ENCODE measurements at places on chromosomes 3 and 15.

DNA sequence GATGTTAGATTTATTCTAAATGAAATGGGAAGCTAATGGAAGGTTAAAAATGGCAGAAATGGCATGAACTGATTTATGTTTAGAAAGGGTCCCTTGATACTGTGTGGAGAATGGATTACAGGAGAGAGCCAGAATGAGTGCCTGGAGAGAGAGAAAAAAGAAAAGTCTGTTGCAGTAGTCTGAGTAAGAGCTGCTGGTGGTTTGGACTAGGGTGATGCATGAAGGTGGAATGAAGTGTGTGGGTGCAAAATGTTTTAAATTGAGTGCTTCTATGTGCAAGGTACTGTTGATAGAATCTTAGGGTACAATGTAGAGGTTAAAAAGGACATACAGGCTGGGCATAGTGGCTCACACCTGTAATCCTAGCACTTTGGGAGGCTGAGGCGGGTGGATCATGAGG is 11.4 kb upstream of the MGA start:
- DNase-seq = no peak

GRCh38 chr3:122716667-122717066 is 36.0 kb downstream of the PARP14 start:
- DNase-seq = no peak

DNA sequence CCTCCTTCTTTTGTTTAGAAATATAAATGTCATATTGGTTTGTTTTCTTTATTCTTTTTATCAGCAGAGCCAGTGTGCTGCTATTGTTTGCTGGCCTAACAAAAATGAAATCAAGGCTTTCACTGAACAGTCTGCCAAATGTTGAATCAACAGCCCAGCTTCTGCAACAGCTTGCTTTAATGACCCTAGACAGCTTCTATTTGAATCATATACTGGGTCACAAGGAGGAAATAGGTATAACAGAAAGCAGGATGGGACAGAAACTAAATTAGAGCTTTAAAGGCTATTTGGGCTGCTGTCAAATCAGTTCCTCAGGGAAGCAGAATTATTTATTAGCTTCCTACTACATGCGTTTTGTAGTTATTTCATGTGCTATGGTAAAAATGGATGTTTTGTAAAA is 12.1 kb upstream of the DNAJC13 start:
- no peak for DNase-seq

DNA sequence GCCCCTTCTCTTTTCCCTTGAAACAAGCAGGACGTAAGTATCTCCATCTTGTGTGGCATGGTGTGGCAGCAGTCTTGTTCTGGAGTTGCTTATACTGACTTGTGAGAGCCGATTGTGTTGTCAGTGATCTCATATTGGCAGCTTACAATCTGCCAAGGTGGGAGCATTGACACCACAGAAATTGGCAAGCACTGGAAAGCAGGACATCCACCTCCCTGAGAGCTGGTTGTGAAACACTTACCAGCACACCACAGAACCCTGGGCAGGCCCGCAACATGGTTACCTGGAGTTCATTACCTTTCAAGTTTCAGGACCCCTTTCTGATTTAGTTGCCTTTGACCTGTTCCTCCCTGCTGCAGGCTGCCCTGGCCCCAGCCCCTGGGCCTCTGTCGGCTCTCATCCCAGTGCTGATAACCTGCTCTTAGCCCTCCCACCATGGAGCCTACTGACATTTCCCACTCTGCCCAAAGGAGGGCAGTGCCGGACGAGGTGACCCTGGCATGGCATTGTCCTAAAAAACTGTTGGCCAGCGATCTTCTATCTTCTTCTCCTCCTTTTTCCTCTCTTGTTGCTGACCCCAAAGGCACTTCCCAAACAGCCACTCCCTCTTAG is 10.6 kb upstream of the ATP2B2 start:
- no peak for DNase-seq

- peak; percentile 60 for DNase-seq
Measured at GRCh38 chr15:98668566-98669308, 20.4 kb downstream of the IGF1R start.

- DNase-seq = no peak
Measured at GRCh38 chr3:18401300-18401961, 23.7 kb downstream of the SATB1 start.

GRCh38 chr15:97547381-97547780 is 413.1 kb upstream of the ARRDC4 start:
- no peak for DNase-seq

DNA sequence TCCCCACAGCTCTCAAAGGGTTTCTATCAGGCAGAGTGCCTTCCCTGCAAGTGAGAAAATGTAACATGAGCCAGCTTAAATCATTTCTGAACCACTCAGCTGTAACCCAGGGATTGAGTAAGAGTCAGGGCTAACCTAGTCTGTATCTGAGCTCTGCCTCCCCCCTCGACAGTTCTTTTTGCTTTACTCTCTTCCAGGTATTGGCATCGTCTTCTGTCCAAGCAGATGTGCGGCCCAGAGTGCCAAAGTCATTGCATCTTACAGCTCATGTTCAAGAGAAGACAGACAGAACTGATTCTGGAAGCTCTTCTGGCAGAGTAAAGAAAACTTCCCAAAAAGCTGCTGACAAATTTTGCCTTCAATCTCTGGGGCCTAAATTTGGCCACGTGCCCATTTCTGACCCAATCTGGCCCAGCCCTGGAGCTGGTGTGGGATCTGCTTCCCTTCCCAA is 74.8 kb downstream of the ABHD5 start:
- DNase-seq = no peak

GRCh38 chr3:187267306-187267705 is 24.2 kb downstream of the MASP1 start:
- DNase-seq = no peak

DNA sequence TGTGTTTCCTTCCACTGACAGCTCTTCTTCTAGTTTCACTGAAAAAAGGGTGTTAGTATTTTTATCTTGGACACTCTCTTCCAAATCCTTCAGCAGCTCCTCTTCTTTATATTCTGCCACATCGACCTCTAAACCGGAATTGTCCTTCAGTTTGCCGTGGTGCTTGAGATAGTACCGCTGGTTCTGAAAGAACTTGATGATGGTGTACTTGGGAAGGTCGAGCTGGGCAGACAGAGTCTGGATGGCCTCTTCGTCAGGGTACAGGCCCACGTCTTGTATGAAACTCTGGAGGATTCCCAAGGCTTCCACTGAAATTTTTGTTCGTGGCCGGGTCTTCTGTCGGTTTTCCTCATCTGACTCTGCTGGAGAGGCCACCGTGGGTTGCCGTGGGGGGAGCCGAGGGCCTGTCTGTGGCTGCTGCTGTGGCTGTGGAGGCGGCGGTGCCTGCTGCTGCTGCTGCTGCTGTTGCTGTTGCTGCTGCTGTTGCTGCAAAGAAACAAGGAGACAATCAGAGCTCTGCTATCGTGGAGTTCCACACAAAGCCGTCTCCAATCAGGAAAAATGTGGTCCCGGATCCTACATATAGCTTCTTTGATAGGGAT is 75.8 kb downstream of the SATB1 start:
- no peak for DNase-seq

DNA sequence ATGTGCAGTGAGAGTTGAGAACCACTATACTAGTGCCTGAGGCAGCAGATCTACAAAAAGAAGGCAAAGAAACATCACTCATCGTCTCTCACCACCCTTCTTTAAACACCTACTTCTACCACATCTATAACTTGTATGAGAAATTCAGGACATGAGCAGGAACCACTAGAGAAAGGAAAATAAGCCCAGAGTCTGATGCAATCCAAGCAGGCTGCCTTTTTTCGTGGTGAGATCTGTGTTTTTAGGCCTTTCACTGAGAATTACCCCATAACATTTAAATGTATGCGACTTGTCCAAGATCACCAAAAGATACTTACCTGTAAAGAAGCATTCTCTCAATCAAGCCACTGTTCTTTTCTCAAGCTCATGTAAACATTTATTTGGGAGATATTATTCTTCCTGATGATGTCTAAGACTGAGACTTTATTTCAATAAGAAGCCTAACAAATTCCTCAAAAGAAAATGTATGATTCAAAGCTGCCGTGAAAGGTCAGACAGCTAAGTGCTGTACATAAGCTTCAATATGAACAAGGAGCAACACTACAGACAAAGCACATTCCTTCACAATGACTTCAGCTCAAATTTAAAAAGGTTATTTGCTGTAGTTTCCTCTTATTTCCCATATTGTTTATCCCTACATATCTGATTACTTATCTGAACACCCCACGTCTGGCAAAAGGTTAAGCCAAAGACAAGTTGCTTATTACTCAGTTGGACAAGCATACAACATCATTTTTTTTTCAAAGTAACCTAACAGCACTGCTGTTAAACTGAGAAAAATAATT is 16.5 kb downstream of the SPICE1 start:
- DNase-seq = no peak

- DNase-seq = no peak
Measured at GRCh38 chr15:82739086-82739485, 29.4 kb upstream of the AP3B2 start.

GRCh38 chr15:99566157-99566897 is 543 bp downstream of the MEF2A start:
- no peak for DNase-seq

GRCh38 chr3:145780301-145780700 is 380.7 kb downstream of the PLOD2 start:
- no peak for DNase-seq

- peak; percentile 35 for DNase-seq
Measured at GRCh38 chr3:4493941-4494894, 1.1 kb downstream of the ITPR1 start.

DNA sequence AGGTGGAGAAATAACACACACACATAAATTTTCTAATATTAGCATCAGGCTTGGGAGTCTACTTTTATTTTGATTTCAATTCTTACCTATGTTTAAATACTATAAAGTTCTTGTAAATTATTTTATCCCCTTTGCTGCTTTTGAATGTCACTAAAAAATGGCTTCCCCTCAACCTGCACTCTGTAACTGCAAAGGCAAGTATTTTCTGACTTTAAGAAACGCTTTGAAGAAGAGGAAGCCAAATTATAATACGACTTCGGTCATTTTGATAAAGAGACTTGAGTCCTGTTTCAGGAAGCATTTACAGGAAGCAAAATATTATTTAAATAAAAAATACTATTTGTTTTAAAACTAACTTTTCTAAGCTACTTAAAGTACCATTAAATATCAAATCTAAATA is 627.7 kb upstream of the AGTR1 start:
- no peak for DNase-seq

DNA sequence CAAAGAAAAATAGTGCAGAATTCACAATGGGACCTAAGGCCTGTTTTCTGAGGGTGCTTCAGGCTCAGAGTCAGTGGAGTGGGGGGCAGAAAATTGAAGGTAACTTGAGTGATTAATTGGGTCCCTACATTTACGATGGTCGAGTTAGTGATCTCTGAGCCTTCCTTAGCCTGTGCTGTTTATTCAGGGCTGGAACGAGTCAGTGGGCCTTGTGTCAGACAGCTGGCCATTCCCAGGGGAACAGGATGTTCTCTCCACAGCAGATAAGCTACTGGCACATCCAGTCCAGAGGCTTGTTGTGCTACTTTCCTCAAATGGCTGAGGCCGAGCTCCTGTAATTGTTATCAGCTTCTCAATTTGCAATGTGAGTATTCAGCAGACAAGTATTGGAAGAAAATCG is 29.2 kb upstream of the CNTN3 start:
- DNase-seq = peak; percentile 16

DNA sequence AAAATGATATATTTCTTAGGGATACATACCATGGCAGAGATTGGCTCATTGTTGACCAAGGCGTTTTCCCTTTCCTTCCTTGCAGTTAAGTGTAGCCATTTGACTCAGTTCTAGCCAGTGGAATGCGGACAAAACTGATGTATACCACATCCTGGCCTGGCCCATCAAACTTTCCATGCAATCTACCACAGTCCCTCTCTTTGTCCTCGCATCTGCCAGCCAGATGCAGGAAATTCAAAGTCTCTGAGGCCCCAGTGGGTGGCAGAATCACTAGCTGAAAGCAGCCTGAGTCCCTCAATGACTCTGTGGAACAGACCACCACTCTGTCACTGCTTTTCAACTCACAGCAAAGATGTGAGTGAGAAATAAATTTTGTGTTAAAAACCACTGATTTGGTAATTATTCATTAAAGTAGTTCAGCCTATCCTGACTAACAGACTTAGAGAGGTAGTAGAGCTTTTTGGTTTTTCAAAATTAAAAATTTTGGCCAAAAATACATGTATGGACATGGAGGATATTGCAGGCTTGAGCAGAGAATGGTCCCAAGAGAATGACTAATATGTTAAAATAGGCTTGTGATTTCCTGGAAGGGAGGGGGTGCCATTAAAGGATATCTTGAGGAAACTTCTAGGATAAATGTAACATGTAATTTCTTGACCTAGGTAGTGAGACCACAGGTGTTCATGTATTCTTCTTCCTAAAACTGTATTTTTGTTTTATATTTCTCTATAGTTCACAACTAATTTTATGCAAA is 10.9 kb downstream of the LRRFIP2 start:
- DNase-seq = no peak

DNA sequence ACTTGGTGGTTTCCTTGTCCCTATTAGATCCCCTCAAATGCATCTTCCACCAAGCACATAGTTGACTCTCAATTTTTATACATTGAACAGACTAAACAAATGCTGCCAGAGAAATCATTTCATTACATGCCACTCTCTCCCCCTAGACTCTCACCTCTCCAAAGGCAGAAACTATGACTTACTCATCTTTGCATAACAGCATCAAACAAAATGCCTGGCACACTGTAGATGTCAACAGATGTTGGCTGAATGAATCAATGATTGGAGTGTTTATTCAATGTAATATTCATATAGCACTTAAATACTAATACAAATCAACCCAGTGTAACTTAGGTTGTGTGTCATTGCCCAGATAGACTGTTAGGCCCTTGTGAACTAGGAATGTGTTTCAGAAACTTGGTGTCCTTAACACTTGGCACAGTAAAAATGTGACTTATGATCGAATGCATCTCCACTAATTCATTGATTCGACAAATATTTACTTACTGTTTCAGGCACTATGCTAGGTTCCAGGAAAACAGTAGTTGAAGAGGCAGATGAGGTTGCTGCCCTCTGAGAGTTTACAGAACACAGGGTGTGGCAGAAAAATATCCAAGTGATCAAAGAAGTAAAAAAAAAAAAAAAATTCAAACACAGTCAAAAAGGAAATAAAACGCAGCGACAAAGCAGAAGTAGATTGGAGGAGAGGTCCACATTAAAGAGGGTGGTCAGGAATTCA is 188.5 kb upstream of the LRRN1 start:
- no peak for DNase-seq

DNA sequence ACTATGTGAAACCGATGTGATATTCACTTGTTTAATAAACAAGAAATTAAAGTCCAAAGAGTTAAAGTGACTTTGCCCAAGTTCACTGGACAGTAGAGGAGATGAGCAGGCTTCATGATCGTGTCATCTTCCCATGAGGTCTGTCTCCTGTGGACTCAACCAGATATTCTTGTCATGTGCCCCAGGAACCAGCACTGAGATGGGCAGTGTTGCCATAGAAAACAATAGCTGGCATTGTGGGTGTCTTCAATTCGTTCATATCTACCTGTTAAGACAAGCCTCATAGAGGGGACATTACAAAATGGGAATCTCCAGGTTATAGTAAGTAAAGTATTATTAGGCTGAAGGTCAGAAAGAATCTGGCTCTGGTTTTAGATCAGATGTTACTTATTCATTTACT is 184.8 kb upstream of the BCL6 start:
- no peak for DNase-seq

All from kidney (tissue), 22 donors.